Hematopoietic multipotent progenitor cell treated with erythropoietin and hydrocortisone succinate and interleukin-3 and kit ligand, for 8 days (in vitro differentiated cells): ENCODE measurements at places on chromosomes 2 and 18.

GRCh38 chr2:106175086-106175850, 18.8 kb downstream of the UXS1 start:
- DNase-seq = no peak

- peak; percentile 54 for DNase-seq
These were observed 4.4 kb downstream of the TIA1 start for GRCh38 chr2:70243806-70244584.

- DNase-seq = no peak
These were observed 711.4 kb upstream of the ACVR2A start for GRCh38 chr2:147133286-147133908.

GRCh38 chr2:239073270-239073669, 225.4 kb downstream of the TWIST2 start:
- no peak for DNase-seq

DNA sequence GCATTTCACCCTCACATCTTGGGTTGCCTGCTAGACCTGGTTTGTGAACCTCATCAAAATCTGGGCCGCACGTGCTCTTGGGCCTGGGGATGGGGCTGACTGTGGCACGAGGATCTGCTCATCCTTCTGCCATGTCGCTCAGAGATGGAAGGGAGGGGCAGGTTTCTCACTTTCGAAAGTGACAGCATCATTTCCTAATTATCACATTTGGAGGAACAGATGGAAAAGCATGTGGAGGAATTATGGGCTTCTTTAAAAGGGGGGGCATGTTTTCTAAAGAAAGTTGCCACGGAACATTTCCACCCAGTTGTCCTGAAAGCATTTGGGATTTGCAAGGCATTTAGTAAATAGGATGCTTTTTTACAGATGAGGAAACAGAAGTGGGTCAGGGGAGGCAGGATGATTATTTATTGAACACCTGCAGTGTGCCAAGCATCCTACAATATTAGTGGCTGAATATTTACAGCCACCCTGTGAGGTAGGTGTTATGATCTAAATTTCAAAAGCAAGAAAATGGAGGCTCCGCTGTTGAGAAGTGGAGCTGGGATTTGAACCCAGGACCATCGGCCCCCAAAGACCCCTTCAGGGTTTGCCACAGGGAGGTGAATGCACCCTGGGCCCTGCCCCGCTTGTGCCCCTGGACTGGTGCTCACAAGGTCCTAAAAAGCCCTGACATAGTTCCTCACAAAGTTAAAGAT, 104.2 kb upstream of the MYCN start:
- no peak for DNase-seq

- no peak for DNase-seq
These were observed 151.8 kb downstream of the ARL6IP6 start for GRCh38 chr2:152870239-152870638.

- peak; percentile 74 for DNase-seq
These were observed 1.2 kb downstream of the MYL12A start for GRCh38 chr18:3248658-3249359.

- DNase-seq = no peak
These were observed 1728.3 kb downstream of the SUCLG1 start for GRCh38 chr2:82730811-82731210.

DNA sequence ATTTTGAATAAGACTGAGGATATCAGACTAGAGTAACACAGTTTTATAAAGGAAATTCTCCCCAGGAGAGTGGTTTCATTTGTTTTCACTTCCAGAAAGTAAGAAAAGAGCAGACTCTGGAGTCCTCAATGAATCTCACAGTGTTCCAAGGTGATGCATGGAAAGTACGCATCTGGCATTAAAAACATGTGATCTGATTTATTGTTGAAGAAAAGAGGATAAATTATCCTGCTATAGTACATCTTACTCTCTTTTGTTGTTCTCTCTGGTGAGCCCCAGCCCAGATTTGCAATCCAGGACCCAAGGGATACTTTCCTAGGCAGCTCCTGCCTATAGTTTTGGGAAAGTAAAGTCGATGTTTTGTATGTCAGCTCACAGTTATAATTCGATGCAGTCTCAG, 285.9 kb downstream of the CTNNA2 start:
- DNase-seq = no peak

DNA sequence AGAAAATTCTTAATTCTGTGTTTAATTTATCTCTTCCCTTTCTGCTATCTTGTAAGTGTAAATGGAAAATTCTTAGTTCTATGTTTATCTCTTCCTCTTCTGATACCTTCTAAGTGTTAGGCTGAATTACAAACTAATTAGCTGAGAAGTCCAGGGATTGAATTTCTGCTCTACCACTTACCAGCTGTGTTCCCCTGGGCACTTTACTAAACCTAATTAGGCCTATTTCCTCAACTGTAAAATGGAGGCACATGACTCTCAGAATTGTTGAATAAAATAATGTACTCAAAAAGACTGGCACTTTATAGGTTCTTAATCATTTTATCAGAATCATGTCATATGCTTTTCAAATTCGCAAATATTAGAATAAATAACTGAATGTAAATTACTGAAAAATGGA, 146.3 kb downstream of the MAP2 start:
- no peak for DNase-seq

DNA sequence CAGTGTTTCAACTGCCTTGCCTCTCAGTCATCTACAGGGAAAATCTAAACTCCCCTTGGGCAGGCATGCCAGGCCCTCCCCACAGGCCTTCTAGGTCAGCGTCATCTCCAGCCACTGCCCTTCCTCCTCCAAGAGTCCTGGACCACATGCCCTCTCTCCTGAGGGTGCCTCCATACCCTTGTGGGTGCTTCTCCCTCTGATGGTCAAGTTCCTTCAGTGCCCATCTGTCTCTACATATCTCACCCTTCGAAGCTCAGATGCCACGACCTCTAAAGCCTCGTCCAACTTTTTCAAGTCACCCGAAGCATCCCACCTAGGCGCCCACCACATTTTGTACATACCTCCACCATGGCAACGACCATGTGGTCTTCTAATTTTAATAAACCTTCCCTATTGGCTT, 22.6 kb upstream of the TMEM247 start:
- DNase-seq = no peak

DNA sequence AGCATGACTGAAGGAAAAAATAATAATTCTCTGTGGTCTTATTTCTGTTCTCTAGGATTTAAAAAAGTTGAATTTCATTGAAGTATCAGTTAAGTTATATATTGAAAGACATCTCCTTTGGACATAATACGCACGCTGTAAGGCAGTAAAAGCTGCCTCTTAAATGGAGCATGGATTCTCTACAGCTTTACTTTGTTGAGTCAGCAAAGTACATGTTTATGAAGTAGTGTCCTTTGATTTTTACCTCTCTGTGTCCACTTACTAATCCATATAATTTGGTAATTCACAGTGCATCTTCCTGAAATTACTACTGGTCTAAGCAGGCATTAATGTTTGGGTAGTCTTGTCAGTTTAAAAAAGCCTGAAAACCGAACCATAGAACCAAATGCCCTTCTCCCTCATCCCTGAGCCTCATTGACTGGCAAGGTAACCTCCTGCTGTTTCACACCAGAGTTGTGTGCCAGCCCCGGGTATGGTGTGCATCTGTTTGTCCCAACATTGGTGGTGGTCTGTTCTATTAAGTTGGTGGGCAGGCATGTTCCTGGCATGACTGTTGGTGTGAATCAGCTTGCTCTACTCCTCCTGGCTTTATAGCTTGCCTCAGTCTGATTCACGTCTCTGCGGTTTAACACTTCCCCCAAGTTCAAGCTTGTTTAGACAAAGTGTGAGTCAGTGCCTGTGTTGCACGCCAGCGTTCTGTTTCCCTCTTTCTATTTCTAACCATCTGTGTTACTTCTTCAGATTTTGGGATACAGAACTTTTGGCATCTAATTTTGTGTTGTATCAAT, 71.0 kb upstream of the ITM2C start:
- peak; percentile 60 for DNase-seq
